ENCODE measurements at places on chromosomes 1 and 21. TPM values are rescaled to one million over a fixed set of nuclear protein-coding genes. Genes with fewer than 3 reads are reported as not detected.
A peak's percentile ranks its signal among the peaks of the same experiment; 100 is the strongest.

ZNF683 gene
- not detected for total RNA-seq

CC2D1B gene
- 16.8 TPM for total RNA-seq

ERICH3 gene
- 0.14 TPM for total RNA-seq

- no peaks in the 10 kb centered on the region for H3K36me3 ChIP-seq
- H3K4me1 ChIP-seq: no peaks in the 10 kb centered on the region
- peaks cover 35% of the 10 kb centered on the region for H3K27me3 ChIP-seq
- H3K4me3 ChIP-seq: no peak overlapping the region
- no peak overlapping the region for H3K27ac ChIP-seq
- peak; percentile 37 for DNase-seq
Observed at GRCh38 chr21:37917612-37918011, 1.4 kb upstream of the KCNJ6 start.

GRCh38 chr1:155323729-155324036, 3.0 kb downstream of the RUSC1 start:
- H3K4me1 ChIP-seq: peaks cover 8% of the 10 kb centered on the region
- H3K36me3 ChIP-seq: peaks cover 7% of the 10 kb centered on the region
- peak overlapping the region; percentile 78 for H3K27ac ChIP-seq
- H3K27me3 ChIP-seq: no peaks in the 10 kb centered on the region
- H3K4me3 ChIP-seq: peak overlapping the region; percentile 61

DNA sequence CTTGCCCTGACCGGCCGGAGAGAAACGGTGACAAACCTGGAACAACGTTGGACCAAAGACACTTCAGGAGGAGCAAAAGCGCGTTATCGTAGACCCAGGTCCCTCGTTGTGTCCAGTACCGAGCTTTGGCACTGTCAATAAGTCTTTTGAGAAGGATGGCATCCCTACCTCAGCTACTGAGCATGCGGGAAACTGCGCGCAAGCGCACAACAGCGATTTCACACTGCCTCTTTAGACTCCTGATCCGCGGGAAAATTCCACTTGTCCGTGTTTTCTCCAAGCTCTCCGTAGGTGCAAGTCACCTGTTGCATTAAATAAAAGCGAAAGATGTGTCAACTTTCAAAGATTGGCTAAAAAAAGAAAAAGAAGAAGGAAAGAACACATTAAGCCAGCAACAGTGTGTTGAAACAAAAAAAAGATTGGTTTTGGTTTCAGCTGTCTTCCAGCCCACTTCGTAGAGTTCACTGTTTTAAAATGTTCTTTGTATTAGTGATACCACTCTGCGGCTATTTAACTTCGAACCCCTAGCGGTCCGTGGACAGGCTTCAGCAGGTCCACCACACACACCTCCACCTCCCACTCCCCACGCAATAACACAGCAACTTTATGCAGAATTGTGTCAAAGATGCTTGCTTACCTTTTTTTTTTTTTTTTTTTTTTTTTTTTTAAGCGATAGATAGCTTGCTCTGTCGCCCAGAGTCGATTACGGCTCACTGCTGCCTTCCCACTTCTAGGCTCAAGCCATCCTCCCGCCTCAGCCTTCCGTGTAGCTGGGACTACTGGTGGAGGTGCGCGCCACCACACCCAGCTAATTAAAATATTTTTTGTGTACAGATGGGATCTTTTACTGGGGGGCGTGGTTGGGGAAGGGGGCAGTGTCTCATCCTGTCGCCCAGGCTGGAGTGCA, at the start of gene BPNT1:
Gene BPNT1, minus strand, starts transcription at position 139 of the 907 bp plus-strand sequence. CDS start 9,942 bp downstream, outside the sequence.
- no peak within 1 kb of the TSS for H3K27ac ChIP-seq
- no peaks in the 10 kb centered on the region for H3K27me3 ChIP-seq
- peak within 1 kb of the TSS; percentile 65 for H3K4me3 ChIP-seq
- H3K4me1 ChIP-seq: peaks cover 4% of the 10 kb centered on the region
- peak; percentile 95 for DNase-seq

- no peak overlapping the region for H3K27ac ChIP-seq
- no peaks in the 10 kb centered on the region for H3K36me3 ChIP-seq
Observed at GRCh38 chr1:209539576-209539975, 43.9 kb upstream of the CAMK1G start.

DNA sequence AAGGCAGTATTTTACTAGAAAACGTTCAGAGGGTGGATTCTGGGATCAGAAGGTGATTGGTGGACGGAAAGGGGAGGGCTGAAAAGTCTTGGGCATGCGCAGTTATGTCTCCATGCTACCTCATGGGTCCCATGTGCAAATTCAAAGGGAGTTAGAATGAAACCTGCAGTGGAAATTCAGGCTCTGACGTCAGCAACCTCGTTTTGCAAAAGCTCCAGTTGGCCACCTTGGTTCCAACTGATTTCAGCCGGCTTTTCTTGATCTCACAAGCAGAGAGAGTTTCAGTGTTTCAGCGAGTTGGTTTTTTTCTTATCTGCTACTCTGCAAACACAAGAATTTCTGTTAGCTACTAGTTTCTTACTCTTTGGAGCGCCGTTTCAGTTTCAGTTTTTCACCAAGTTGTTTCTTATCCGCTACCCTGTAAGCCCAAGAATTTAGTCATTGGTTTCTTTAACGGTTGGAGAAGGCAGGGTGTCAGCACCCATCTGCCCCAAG, 69.8 kb upstream of the PGBD5 start:
- no peak for DNase-seq
- H3K36me3 ChIP-seq: no peaks in the 10 kb centered on the region
- H3K27ac ChIP-seq: no peak overlapping the region
- H3K27me3 ChIP-seq: peaks cover 9% of the 10 kb centered on the region

Data from cardiac muscle cell (in vitro differentiated cells and primary cell).